Colonic mucosa (tissue), 4 donors: ENCODE measurements at places on chromosomes 16 and 17. TPM values are rescaled to one million over a fixed set of nuclear protein-coding genes. Genes with fewer than 3 reads are reported as not detected.

The SRCIN1 gene
- 4.2 TPM for total RNA-seq

The IGF2BP1 gene
- 0.96 TPM for total RNA-seq

The C1QL1 gene
- 1.9 TPM for total RNA-seq

The ALOX12 gene
- total RNA-seq: 2.0 TPM

GRCh38 chr16:80608946-80609345, 68.2 kb downstream of the DYNLRB2 start:
- no peaks in the 10 kb centered on the region for H3K27me3 ChIP-seq
- H3K36me3 ChIP-seq: no peaks in the 10 kb centered on the region
- no peak overlapping the region for H3K27ac ChIP-seq
- no peak for DNase-seq

DNA sequence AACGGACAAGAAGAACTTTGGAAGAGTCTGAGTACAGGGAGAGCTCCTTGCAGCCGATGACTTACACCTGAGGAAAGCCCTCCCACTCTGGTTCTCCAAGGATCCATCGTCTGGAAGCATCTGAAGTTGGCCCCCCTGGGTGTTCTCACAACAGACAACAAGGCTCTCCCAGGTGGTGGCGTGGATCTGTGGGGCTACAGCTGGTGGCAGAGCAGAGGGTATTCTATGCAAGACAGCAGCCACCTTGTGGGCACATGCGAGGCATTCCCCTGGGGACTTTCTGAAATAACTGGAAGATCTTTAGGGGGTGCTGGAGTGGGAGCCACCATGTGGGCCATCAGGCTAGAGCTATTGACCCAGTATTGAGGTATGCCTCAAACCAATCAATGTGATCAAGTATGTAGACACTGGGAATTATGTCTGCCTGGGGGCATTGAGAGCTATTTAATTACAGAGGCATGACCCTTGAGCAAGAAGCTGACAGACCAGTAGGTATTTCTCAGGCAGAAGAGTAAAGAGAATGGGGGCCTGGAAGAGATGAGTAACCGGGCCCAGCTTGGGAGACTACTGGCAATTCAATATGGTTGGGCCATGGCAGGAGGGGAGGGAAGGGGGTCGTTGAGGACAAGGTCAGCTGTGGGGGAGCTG, 6.9 kb upstream of the KRT19 start:
- no peaks in the 10 kb centered on the region for H3K27me3 ChIP-seq
- no peak overlapping the region for H3K27ac ChIP-seq
- DNase-seq: no peak
- no peak overlapping the region for H3K4me3 ChIP-seq

- no peak overlapping the region for H3K27ac ChIP-seq
- DNase-seq: no peak
- H3K4me1 ChIP-seq: no peaks in the 10 kb centered on the region
- H3K27me3 ChIP-seq: no peaks in the 10 kb centered on the region
- peaks cover 3% of the 10 kb centered on the region for H3K36me3 ChIP-seq
- H3K4me3 ChIP-seq: no peak overlapping the region
Measured at GRCh38 chr16:30777591-30778297, 9.3 kb downstream of the ZNF629 start.

- H3K36me3 ChIP-seq: no peaks in the 10 kb centered on the region
- H3K4me3 ChIP-seq: no peak overlapping the region
- H3K4me1 ChIP-seq: no peaks in the 10 kb centered on the region
- DNase-seq: no peak
- no peaks in the 10 kb centered on the region for H3K27me3 ChIP-seq
Measured at GRCh38 chr16:12413393-12413792, 390.3 kb downstream of the CPPED1 start.

DNA sequence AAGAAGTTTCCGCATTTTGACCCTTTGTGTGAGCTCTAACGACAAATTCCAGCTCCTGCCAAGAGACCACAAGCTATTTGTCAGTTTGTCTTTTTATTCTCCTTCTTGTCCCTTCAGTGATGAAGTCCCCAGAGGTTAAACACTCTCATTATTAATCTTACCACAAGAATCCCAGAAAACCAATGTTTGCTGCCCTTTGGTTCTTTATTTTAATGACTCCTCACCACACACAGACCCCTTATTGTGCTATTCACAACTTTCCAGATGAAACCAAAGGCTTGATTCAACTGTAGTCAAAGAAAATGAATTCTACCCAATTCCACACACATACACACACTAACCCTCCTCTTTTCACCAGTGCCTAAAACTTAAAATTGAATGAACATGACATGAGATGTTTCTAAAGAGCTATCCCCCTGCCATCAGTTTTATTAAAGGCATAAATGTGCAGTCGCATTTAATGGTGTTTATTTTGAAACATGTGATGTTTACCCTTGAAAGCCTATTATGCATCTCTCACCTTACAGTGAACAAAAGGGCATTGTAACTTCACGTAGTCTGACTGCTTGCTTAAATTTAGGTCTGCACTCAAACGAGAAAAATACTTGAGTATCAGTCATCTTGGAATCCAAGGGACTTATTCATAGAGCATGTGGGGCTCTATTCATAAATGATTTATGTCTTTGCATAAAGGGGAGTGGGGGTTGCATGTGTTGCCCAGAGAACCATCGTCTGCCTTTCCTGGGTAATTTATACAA, 44.1 kb downstream of the PCTP start:
- no peak for DNase-seq
- no peaks in the 10 kb centered on the region for H3K4me1 ChIP-seq
- H3K36me3 ChIP-seq: no peaks in the 10 kb centered on the region
- no peak overlapping the region for H3K27ac ChIP-seq

DNA sequence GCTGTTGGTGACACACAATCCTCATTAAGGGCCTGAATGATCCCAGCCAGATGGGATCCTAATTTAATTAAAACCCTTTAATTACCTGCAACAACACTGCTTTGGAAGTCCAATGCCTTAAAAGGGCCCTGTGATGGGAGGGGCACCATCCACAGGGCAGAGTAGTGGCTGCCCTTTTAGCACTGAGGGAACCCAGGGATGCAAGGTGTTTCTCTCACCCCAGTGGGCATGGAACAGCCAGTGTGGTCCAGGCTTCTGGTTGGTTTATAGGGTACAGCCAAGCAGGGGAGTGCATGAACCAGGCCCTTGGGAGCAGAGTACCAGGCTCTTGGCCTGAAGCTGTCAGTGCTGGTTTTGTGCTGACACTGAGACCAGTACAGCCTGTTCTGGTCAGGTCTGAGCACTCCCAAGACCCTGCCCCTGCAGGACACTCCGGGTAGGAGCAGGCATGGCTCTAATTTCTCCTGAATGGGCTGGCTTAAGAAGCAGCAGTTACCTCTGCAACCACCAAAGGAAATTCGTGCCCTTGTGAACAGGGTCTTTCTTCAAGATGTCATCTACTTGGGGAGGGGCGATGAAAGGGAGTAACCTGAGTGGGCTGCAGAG, 9.9 kb downstream of the NXPH3 start:
- H3K4me3 ChIP-seq: no peak overlapping the region
- no peaks in the 10 kb centered on the region for H3K36me3 ChIP-seq
- DNase-seq: no peak
- H3K4me1 ChIP-seq: no peaks in the 10 kb centered on the region
- H3K27ac ChIP-seq: no peak overlapping the region

DNA sequence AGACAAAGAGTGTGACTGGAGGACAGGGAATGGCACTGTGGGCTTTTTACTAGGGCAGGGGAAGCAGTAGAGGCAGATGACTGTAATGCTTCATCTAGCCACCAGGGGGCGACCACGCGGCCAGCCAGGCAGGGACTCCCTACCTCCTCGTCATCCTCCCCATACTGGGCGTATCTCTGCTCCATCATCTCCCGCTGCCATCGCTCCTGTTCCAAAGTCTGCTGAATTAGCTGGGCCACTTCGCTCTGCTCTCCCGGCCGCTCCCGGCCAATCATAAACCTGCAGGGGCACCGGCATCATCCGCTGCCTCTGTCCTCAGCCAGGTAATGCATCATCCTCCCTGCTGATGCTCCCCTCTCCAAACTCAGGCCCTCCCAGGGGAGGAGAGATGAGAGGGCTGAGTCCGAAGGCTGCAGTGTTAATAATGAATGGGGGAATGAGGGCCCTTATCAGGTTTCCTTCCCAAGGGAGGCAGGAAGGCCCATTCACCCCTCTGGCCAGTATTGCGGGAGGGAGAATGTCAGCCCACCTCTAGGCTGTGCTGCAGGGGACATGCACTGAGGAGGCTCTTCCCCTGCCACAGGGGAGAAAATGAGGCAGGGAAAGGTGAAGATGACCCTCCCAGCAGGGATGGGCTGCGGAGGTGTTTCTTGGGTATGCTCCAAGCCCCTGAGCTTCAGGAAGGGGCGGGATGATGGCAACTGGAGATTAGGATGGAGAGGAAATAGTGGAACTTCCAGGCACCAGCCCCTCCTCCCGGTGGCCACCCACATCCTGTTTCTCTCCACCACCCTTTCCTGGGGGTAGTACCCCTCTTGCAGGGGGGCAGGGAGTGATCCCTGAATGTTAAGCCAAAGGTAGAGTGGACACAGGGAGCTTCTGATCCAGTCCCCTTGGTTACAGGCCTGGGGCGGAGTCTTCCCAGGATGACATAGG, 10.3 kb upstream of the SAMD14 start:
- H3K4me3 ChIP-seq: no peak overlapping the region
- H3K27me3 ChIP-seq: no peaks in the 10 kb centered on the region
- no peaks in the 10 kb centered on the region for H3K4me1 ChIP-seq
- H3K36me3 ChIP-seq: peaks cover 14% of the 10 kb centered on the region
- H3K27ac ChIP-seq: no peak overlapping the region

- H3K36me3 ChIP-seq: no peaks in the 10 kb centered on the region
- no peak overlapping the region for H3K4me3 ChIP-seq
- H3K27ac ChIP-seq: no peak overlapping the region
- H3K4me1 ChIP-seq: no peaks in the 10 kb centered on the region
- H3K27me3 ChIP-seq: peaks cover 24% of the 10 kb centered on the region
Measured at GRCh38 chr16:56670620-56670934, 963 bp downstream of the MT1H start.

DNA sequence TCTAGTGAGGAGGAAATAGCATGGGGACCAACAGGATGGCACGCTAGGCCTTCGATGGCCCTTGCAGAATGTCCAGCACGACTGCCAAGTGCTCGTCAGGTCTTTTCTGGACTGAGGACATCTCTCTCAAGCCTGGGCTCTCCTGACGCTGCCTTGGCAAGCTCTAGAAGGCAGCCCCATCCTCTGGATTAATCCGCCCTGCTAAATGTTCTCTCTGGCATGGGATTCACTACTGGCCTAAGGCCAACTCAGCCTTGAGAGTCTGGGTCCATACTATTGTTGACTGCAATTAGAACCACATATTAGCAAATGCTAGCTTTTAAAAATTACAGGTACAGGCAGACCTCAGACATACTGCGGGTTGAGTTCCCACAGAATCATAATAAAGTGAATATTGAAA, 2.5 kb upstream of the CEP295NL start:
- no peaks in the 10 kb centered on the region for H3K27me3 ChIP-seq
- no peak overlapping the region for H3K27ac ChIP-seq
- no peak overlapping the region for H3K4me3 ChIP-seq
- H3K4me1 ChIP-seq: no peaks in the 10 kb centered on the region
- DNase-seq: no peak

GRCh38 chr16:23432176-23433128, 20.5 kb downstream of the COG7 start:
- H3K27ac ChIP-seq: peak overlapping the region; percentile 71
- H3K4me1 ChIP-seq: peaks cover 10% of the 10 kb centered on the region
- peaks cover 4% of the 10 kb centered on the region for H3K36me3 ChIP-seq

GRCh38 chr16:75106351-75107274, 10.0 kb downstream of the LDHD start:
- no peaks in the 10 kb centered on the region for H3K36me3 ChIP-seq
- H3K27ac ChIP-seq: no peak overlapping the region
- H3K4me1 ChIP-seq: peaks cover 26% of the 10 kb centered on the region
- H3K4me3 ChIP-seq: no peak overlapping the region
